ENCODE measurements at places on chromosomes 12 and 14. TPM values are rescaled to one million over a fixed set of nuclear protein-coding genes. Genes with fewer than 3 reads are reported as not detected.

GAS2L3 gene
- 25.3 TPM for total RNA-seq

RFX4 gene
- not detected for total RNA-seq

VWF gene
- 1,726 TPM for total RNA-seq

HNF1A gene
- total RNA-seq, result not detected

TTC6 gene
- not detected for total RNA-seq

ENDOU gene
- 0.13 TPM for total RNA-seq

EFS gene
- not detected for total RNA-seq

KRT83 gene
- not detected for total RNA-seq

KRT85 gene
- total RNA-seq, result not detected

NXPH4 gene
- not detected for total RNA-seq

FAM90A1 gene
- total RNA-seq, result not detected

RPL10L gene
- not detected for total RNA-seq

ANO2 gene
- total RNA-seq, result 96.8 TPM

CLEC2A gene
- not detected for total RNA-seq

TMTC1 gene
- 7.8 TPM for total RNA-seq

CIROP gene
- not detected for total RNA-seq

B4GALNT3 gene
- total RNA-seq, result under 0.01 TPM

SLC38A4 gene
- total RNA-seq, result 4.2 TPM

MGP gene
- 54.2 TPM for total RNA-seq

HOXC10 gene
- not detected for total RNA-seq

PHLDA1 gene
- total RNA-seq, result 31.0 TPM

ARHGDIB gene
- total RNA-seq, result 244 TPM

DACT1 gene
- 0.32 TPM for total RNA-seq

MYF6 gene
- total RNA-seq, result not detected

UNC79 gene
- total RNA-seq, result 0.06 TPM

CEBPE gene
- total RNA-seq, result not detected

CHMP4A gene
- total RNA-seq, result 38.1 TPM

WIF1 gene
- not detected for total RNA-seq
